ENCODE measurements at places on chromosomes 7 and 10.

DNA sequence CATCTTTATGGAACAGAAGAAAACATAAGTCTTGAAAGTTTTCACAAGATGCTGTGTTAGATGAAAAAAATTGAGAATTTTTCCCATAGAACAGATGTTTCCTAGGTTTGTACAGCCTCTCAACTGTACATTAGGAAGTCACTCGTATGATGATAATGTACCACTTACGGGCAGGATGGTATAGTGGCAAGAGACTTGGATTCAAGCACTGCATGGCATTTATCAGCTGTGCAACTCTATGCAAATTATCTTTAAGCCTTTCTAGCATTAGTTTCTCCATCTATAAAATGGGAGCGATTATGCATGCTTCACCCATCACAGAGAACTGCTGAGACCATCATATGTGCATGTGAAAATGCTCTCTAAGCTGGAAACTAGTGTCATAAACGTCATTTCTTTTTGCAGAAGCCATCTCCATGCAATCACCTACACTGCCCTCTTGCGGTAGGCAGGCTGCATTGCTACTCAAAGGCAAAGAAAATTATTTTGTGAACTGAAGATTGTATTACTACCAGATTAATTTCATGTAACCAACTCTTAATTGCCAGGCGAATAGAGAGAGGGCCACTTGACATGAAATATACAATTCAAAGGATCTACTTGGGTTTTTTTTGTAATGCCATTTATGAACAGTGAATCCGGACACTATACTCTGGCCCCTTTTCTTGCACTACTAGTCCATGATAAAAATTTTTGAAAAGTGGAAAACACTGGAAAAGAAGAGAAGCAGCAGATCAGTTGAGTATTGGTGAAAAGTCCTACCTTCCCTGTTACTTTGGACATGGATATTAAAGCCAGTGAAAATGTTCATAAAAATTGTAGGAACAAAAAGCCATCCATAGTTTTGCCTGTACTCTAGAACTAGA is 102.3 kb downstream of the JAZF1 start:
- peak; percentile 51 for DNase-seq

- no peak for DNase-seq
Observed at GRCh38 chr7:158537516-158537882, 50.1 kb downstream of the PTPRN2 start.

DNA sequence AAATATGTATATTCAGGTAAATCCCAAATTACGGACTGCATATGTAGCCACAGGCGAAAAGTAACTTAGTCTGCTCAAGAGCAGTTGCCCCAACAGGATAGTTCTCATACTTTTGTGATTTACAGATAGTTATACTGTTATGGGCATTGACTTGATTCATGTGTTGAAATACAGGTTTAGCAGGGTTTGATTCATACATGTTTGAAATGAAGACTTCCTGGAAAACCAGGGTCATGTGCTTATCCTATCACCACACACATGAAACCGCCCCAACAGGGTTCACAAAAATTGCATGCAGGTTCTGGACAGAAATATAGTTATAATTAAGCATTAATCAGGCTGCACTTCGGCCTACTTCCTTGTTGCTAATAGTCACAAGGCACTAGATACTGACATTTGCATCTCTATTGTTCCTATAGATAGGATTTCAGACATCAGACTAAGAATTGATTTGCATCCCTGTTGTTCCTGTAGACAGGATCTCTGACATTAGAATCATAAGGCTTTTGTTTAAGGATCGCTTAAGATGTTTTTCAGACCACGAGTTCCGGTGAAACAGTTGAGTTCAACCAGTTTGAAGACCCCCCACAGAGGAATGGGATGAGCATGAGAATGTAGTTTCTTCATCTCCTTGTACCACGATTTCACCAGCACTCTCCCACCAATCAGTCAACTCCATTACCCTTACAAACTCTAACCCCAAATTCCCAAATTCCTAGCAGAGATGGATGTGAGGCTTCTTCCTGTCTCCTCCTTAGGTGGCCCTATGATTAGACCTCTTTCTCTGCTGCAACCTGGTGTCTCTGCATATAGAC is 2.0 kb upstream of the ZNF398 start:
- DNase-seq = no peak

GRCh38 chr7:66869660-66870450 is 51.2 kb upstream of the TMEM248 start:
- no peak for DNase-seq

GRCh38 chr10:77548157-77548556 is 89.5 kb downstream of the KCNMA1 start:
- DNase-seq = no peak

DNA sequence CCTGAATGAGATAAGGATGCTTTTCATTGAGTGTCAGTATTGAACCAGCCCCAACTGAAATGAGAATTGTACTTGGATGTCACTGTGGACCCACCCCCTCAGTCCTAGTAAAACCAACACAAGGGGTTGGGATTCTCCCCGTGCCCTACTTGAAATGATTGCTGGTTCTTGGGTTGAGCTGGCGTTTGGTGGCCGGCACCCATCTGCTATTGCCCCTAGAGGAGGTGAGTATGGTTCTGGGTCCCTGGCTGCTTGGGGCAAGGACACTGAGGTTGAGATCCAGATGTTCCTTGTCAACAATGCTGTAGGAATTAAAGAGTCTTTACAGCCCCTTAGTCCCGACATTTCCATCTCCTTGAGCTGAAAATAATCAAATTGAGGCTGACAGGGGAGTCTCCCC is 170.0 kb upstream of the ZNF32 start:
- DNase-seq = no peak

DNA sequence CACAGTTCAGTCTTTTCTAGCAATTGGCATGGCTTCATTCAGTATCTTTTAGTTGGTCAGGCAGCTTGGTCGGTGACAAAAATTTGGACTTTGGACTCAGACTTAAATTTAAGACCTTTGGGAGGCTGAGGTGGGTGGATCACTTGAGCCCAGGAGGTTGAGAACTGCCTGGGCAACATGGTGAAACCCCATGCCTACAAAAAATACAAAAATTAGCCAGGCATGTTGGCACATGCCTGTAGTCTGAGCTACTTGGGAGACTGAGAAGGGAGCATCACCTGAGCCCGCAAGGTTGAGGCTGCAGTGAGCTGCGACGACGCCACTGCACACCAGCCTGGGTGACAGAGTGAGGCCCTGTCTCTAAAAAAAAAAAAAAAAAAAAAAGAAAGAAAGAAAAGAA is 19.5 kb upstream of the ITPRID1 start:
- no peak for DNase-seq

GRCh38 chr7:110168010-110168409 is 922.9 kb upstream of the LRRN3 start:
- DNase-seq = no peak

GRCh38 chr10:133528296-133528844 is 1.2 kb downstream of the CYP2E1 start:
- DNase-seq = no peak

- peak; percentile 7 for DNase-seq
Observed at GRCh38 chr7:34675749-34676374, 17.8 kb downstream of the NPSR1 start.

GRCh38 chr7:70486977-70487376 is 645.0 kb upstream of the GALNT17 start:
- DNase-seq = no peak

GRCh38 chr10:119343011-119343601 is 135.7 kb downstream of the GRK5 start:
- DNase-seq = no peak

GRCh38 chr7:94335586-94335985 is 59.1 kb upstream of the COL1A2 start:
- no peak for DNase-seq

GRCh38 chr10:89091496-89091895 is 100.9 kb downstream of the FAS start:
- peak; percentile 30 for DNase-seq

Data from astrocyte of the spinal cord (primary cell).